ENCODE measurements at places on chromosomes 2 and 18.

DNA sequence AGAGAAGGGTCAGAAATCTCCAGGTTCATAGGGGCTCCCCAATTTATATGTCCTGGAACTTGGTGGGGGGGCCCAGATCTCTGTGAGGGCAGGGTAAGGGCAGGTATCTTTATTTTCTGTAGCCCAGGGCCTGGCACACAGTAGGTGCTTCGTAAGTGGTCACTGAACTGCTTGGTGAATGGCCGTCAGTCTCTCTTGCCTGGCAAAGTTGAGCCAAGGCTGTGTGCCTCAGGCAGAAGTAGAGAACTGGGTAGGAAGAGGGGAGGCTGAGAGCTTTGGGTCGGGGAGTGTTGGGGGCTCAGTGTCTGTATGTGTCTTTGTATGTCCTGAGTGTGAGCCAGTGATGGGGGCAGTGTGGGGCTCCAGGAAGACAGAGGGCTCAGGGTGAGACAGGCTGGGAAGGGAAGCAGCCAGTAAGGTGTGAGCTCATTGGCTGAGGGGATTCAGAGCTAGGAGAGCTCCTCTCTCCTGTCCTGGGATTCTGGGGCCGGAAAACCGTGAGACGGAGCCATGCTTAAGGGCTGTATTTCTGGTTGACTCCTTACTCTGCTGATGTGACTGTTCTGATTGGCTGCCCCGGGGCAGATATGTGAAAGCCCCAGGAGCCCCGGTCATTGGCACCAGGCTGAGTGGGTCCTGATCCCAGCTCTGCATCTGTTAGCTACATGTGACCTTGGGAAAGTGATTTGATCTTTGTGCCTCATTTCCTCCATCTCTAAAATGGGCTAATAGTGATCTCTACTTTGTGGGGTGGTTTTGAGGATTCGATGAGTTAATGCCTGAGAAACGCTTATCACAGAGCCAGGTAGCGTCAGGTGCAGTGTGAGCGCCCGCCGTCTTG is 30.3 kb downstream of the STEAP3 start:
- no peak for DNase-seq

DNA sequence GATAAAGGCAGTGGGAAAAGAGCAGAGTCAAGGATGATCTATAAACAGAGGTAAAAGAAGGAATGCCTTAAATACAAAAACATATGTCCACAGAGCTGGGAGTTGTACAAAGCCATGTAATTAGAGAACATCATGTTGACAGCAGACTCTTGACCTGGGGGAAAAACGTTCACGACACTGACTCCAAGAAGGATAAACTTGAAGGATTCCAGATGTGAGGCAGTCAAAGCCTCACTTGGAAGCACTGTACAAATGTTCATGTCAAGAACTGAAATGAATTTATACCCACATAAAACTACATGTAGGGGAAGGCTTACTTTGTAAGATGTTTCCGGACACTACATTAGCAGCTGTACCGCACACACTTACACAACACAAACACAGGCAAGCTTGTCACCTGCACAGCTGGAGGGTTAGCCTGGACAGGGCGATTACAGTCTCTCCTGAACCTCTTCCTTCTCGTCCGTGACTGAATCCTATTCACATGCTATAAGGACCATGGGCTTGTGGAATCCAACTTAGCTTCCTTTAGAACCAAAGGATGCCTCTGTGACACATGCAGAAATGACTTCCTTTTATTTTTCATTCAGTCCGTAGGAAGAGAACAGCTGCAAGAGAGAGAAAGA is 88.6 kb downstream of the SH3YL1 start:
- no peak for DNase-seq

DNA sequence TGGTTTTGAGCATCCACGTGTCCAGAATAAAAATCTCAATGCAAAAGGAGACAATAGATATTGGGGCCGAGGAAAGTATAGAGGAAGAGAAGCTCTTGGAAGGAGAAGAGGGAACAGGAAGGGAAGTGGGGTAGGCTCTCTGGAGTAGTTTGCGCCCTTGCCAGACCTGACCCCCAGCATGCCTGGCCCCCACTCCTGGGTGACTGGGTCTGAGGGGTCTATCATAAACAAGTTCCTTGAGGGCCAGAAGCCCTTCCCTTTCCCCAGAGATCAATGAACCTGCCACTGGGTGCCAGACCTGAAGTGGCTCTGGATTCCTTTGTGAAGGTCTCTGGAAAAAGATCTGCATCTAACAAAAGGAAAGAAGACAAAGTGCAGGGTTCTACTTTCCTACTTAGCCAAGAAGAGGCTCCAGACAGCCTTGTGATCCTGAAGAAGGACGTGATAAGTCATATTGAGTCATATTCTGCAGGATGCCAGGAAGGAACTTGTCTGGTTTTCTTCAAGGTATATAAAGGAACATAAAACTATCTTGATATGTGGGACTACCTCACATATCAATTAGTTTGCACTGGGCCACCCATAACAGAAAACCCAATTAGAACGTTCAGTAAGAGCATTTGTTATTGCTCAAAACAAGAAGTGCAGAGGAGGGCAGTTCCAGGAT is 18.7 kb upstream of the ATOH8 start:
- DNase-seq: no peak

DNA sequence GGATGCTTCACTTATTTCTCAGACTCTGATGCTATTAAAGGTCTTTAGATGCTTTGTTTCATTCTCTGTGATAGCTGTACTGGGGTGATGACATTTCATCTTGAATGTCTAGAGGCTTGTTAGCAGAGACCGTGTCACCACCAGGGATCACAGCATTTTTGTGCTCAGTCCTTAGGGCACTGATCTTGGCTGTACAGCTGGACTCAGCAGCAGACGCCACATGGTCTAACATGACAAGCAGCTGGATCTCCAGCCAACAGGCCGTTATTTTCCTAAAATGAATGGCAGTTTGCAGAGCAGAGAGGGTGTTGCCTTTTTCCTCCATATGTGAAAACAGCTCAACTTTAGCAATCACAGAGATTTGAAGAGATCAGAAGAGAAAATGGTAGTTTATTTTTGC is 491.8 kb downstream of the CDH2 start:
- DNase-seq: no peak

DNA sequence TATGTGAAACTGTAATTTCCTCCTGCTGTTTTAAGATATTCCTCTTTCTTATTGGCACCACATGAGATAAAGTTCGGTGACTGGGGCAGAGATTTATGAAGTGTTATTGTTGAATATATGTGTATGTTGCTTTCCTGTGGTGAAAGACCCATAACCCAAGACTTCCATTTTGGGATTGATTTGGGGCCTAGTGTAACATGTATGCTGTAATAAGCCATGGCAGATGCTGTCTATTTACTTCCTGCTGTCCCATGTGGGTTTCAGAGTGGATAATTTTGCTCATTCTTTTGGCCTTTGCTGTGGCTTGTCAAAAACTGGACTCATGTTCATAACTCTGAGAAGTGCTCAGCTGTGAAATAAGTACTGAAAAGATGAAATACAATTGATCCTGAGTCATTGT is 10.8 kb upstream of the MYO1B start:
- peak; percentile 23 for DNase-seq

DNA sequence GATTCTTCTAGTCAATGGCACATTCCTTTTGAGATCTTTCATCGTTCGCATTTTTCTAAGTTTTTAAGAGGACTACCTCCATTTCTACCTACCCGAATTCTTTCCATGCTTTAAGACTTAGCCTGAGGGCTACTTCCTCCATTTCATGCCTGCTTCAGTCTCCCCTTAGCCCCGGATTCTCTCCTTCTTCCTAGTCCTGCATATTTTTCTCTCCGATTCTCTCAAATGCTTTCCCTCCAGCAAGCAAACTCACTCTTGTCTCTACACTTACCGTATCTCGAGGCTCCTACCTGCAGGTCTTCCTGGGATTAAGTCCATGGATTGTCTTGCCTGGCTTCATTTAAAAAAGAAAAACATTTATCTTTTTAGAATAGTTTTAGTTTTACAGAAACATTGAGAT is 354.4 kb downstream of the MYCN start:
- no peak for DNase-seq

- DNase-seq: no peak
These were observed 56.1 kb upstream of the TTN start for GRCh38 chr2:178863130-178863855.

DNA sequence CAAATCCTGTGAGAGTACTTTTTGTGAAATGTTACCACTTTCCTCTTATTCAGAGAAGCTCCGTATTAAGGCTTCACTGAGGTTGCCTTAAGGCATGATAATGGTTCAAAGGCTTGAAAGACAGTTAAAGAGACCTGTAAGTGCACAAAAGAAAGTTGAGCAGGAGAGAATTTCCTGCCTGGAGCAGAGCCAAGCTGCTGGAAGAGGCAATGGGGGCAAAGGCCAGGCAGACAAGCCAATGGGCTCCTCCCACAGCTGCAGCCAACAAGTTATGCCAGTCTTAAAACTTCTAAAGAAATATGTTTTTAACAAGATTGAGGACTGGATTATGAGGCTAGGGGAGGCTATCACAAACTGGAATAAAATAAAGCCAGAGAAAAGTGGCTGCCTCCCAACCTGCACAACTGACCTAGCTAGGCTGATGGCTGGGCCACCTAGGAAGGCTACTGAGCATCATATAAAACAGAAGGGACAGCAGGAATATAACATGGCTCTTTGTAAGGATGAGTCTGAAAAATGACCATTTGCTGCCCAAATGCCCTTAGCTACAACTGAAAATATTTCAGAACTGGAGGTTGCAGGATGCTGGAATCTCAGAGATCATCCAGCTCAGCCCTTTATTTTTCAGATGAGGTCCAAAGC is 2.1 kb downstream of the IL1B start:
- DNase-seq: no peak

DNA sequence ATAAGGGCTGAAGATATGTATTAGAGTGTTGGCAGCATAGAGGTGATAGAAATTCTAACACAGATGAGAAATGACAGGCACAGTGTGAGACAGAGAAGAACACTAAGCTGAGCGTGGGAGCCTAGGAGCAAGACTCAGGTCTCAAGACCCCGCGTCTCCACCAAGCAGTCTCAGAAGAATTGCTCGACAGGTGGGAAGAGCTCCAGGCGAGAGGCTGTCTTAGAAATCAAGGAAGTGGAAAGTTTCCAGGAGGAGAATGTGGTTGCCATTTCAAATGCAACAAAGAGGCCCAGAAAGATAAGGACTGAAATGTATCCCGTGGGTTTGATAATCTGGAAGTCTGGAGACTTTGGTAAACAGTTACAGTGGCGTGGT is 31.5 kb upstream of the CAB39 start:
- no peak for DNase-seq

GRCh38 chr2:64101141-64101591 is 43.1 kb downstream of the PELI1 start:
- DNase-seq: peak; percentile 87

- DNase-seq: no peak
These were observed 80.1 kb downstream of the CYBRD1 start for GRCh38 chr2:171602352-171602751.

DNA sequence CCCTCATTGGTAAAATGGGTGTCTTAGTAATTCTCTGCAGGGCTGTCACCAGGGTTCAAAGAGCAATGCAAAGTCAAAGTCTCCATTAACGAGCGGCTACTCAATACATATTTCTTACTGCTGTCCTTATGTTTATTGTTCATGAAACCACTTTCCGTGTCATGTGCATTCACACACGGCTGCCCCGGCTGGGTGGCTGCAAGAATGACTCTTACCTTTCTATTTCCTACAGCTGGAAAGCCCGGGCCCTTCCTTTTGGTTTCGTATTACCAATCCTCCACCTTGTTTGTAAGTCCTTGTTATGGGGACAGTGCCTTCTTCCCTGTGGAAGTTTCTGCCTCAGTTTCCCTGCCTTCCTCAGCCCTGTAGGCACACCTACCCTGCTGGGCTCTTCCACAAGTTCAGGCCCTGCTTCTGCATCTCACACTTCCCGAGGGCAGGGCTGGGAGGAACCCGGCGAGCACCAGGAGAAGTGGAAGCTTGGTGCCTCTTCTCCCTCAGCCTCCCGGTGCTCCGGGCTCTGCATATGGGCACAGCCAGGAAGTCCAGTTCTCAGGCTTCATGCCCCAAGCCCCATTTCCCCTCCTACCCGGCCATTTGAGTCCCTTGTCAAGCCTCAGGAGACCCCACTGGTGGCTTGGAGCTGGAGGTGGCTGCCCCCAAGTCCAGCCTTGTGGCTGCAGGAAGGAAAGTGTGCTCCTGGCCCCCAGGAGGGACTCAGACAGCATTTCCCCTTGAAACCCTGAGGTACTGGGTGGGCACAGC is 18.7 kb upstream of the ACKR3 start:
- DNase-seq: no peak

- peak; percentile 6 for DNase-seq
These were observed 29.9 kb upstream of the OTOS start for GRCh38 chr2:240170354-240170735.

GRCh38 chr18:21901423-21901945 is 160.9 kb downstream of the MIB1 start:
- DNase-seq: peak; percentile 17

DNA sequence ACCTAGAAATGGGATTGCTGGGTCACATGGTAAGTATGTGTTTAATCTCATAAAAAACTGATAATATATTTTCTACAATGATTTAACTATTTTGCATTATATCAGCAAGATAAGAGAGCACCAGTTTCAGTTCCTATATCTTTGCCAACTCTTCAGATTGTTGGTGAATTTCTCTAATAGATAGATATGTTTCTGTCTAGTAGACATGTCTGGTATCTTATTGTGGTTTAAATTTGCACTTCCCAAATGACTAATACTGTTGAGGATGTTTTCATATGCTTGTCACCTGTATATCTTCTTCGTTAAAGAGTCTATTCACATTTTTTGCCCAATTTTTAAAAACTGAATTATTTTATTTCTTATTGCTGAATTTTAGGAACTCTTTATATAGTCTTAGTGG is 113.8 kb upstream of the UXS1 start:
- DNase-seq: no peak

GRCh38 chr2:3461801-3462492 is 57.4 kb downstream of the ADI1 start:
- DNase-seq: peak; percentile 30

DNA sequence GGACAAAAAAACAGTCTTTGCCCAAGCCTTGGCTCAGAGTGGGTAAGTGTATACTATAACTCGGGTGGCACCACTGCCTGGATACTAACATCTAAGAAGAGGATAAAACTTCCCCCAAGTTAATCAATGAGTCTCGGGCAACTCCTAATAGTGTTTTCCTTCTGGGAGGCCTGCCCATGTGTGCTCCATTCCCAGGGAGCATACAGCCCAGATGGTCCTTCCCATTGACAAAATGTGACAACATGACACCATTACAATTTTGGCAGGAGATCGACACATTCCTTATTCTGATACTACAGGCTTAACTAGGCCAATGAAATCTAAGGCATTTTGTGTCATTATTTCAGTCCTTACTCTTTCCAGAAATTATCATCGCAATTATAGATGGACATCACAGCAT is 52.7 kb upstream of the CRIM1 start:
- no peak for DNase-seq

DNA sequence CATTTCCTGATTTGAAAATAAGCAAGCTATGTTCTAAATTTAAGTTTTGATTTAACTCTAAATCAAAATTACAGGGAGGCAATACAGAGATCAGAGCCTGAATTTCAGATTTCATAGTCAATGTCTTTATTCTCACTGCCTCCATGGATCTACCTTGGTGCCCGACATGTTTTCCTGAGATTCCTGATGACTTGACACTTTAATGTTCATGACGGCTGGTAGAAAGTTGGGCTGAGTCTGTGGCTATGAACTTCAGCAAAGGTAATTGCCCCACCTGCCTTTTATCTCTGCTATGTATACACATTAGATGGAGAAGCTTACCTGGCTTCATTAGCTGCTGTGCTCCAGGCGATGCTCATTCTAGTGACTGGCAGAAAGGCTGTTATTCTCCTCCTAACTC is 1390.5 kb upstream of the CELF4 start:
- DNase-seq: no peak
